Transverse colon (tissue), 4 donors: ENCODE measurements at places on chromosomes 3 and 15.

DNA sequence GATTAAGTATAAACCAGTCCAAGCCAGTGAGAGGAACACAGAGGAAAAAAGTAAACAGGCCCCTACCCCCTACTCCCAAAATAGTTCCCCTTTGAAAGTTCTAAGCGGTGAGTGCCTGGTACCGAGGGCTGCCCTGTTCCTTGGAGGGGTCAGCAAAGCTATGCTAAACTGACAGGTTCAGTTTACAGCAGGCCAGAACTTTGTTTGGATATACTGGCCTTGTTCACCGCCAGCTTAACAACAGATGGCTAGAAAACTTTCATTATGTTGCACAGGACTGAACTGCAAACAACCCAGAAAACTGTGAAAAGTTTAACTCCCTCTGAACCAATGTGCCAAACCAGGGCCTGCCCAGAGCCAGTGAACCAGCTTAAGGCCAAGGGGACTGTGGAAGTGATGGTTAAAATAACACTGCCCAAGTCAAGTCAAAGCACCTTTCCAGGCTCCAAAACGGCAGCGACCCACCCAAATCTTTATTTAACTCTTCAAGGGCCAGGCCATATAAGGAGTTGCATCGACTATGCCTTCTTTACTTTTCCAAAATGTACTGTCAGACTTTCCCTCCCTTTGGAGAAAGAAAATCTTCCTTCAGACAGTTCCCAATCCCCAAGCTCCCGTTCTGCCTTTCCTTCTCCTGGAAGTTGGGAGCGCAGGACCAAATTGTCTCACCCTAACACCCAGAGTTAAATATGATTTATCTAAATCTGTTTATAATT, 448.0 kb downstream of the FOXP1 start:
- H3K4me1 ChIP-seq: peaks cover 63% of the 10 kb centered on the region
- no peaks in the 10 kb centered on the region for H3K36me3 ChIP-seq
- H3K4me3 ChIP-seq: no peak overlapping the region
- no peak for DNase-seq
- H3K27ac ChIP-seq: peak overlapping the region; percentile 93
- H3K27me3 ChIP-seq: no peaks in the 10 kb centered on the region

DNA sequence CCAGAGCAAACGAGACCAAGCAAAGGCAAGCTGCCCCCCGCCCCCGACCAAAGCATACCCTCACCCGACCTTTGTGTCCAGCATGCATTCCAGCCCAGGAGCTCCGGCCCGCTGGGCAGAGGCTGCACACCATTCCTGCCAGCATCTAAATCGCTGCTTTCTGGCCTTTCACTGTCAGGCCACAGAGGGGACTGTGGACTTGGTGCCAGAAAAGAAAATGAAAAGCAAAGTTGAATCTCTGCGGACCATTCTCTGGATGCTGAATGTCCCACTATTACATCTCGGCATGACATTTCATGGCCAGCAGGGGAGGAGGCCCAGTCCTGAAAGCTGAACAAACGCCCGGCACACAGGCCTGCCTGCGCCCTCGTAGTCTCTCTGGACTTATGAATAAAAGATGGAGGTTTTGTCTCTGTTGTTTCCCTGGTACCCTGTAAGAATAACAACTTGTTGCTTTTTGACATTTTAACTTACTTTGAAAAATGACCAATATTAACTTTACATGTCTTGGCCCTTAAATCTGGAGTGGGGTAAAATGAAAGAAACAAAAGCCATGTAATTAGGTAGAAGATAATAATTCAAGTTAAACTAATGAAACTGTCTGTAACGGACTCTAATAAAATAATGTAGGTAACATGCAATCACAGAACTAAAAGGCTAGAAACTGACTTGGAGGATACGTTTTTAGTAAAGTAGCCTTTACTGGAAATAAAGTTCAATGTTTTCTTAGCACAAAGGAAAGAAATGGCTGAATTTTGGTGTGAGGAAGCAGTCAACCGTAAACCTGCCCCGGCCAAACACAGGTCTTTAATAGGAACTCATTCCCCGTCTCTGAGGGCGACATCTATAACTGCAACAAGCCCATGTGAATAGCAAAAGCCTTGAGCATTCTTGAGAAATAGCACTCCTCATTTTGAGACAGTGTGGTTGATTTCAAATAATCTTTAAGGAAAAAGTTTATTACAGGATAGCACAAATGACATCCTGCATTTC, 12.7 kb downstream of the IL17RD start:
- no peak for DNase-seq
- no peaks in the 10 kb centered on the region for H3K36me3 ChIP-seq
- H3K27me3 ChIP-seq: no peaks in the 10 kb centered on the region
- H3K4me3 ChIP-seq: no peak overlapping the region
- H3K27ac ChIP-seq: no peak overlapping the region
- no peaks in the 10 kb centered on the region for H3K4me1 ChIP-seq

DNA sequence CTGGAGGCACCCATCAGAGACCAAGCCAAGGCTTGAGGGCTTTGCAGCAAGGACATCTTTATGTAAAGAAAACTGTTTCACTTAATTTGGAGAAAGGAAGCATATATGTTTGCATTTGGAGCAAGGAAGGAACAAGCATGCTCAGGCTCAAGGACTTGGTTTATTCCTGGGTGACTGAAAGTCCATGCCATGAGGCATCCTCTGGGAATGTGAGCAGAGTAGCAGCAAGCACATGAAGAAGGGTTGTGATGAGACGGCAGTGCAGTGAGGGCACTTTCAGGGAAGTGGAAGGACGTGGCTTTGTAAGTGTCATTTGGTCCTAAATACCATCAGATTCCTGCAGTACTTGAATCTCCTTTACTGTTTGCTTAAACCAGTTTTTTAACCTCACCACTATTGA, 26.8 kb downstream of the POLG start:
- DNase-seq: no peak
- no peaks in the 10 kb centered on the region for H3K4me1 ChIP-seq
- H3K27ac ChIP-seq: no peak overlapping the region
- H3K27me3 ChIP-seq: no peaks in the 10 kb centered on the region
- H3K36me3 ChIP-seq: no peaks in the 10 kb centered on the region
- H3K4me3 ChIP-seq: no peak overlapping the region

- no peak overlapping the region for H3K27ac ChIP-seq
- no peaks in the 10 kb centered on the region for H3K27me3 ChIP-seq
- DNase-seq: no peak
Measured at GRCh38 chr3:193665370-193665989, 72.5 kb downstream of the OPA1 start.

DNA sequence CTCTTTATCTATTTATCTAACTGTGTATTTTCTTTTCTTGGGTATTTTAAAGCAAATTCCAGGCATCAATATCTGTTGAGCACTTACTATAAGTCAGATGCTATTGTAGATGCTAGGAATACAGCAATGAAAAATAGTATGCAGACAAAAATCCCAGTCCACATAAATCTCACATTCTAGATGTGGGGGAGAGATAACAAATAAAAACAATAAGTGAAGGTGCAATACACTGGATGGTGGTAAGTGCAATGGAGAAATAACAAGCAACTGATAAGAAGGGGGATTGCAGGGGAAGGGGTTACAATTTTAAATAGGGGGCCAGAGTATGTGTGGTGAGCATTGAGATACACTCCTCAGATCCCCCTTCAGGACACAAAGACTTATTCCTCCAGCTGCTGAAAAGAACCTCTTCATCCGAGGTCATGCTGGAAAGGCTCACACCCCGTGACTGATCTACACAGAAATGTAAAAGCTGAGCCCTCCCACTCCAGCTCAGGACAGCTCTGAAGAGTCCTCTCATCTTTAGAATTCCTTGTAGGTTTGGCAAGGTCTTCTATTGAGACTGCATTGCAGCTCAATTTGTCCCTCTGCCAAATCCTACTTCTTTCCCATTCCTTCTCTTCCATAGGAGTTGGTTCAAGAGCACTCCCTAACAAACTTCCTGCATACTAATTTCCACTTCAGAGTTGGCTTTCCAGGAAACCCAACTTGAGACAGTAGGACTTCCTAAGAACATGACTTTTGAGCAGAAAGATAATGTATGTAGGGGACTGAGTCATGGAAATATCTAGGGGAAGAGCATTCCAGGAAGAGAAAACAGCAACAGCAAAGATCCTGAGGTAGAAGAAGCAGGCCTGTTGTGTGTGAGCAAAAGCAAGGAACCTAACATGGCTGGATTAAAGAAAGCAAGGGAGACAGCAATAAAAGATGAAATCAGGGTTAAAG, 8.1 kb upstream of the SCG3 start:
- no peak overlapping the region for H3K4me3 ChIP-seq
- peaks cover 11% of the 10 kb centered on the region for H3K27me3 ChIP-seq
- H3K27ac ChIP-seq: no peak overlapping the region
- H3K36me3 ChIP-seq: no peaks in the 10 kb centered on the region

- H3K36me3 ChIP-seq: no peaks in the 10 kb centered on the region
- no peaks in the 10 kb centered on the region for H3K27me3 ChIP-seq
- H3K4me1 ChIP-seq: no peaks in the 10 kb centered on the region
- DNase-seq: no peak
Measured at GRCh38 chr3:182234881-182235280, 523.2 kb downstream of the SOX2 start.

DNA sequence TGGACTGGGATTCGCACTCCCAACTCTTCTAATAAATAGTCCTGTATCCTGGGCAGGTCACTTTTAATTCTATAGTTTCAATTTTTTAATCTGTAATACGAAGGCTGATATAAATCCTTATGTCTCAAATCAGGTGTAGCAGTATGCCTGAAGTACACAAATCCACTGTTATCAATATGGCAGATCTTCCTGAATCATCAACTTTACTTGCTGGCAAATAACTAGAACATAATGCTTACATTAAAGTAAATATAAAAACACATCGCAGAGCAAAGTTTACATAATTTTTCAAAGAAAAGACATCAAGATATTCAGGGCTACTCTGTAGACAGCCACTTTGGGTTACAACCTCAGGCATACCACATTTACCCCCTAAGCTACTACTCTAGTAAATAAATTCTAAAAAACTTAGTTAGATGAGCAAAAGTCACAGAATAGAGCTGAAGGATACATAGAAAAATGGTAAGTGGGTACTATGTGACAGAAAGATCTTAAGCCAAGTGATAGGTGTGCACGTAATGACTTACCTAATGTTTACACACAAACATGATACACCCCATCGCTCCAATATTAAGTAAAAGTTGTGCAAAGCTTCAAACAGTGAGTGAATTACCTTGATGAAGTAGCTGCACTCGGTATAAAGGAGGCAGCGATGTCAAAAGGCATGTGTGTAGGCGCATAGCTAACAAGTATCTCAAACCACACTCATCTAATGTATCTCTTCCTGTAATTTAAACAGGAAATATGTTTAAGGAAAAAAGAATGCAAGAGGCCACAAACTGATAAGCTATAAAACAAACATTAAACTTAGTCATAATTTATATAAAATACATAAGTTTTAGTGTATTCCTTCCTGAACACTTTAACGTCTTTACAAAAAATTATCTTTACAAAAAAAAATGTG, 127.9 kb downstream of the DMXL2 start:
- H3K27me3 ChIP-seq: no peaks in the 10 kb centered on the region
- H3K4me1 ChIP-seq: no peaks in the 10 kb centered on the region
- no peak for DNase-seq
- no peak overlapping the region for H3K4me3 ChIP-seq
- H3K27ac ChIP-seq: no peak overlapping the region

GRCh38 chr3:149058198-149058597, 28.1 kb downstream of the HLTF start:
- H3K27ac ChIP-seq: no peak overlapping the region
- H3K4me1 ChIP-seq: no peaks in the 10 kb centered on the region
- peaks cover 5% of the 10 kb centered on the region for H3K36me3 ChIP-seq
- DNase-seq: no peak
- no peaks in the 10 kb centered on the region for H3K27me3 ChIP-seq

- H3K36me3 ChIP-seq: no peaks in the 10 kb centered on the region
- H3K4me1 ChIP-seq: peaks cover 57% of the 10 kb centered on the region
- DNase-seq: peak; percentile 52
Measured at GRCh38 chr15:73691396-73691795, 7.2 kb downstream of the CD276 start.

DNA sequence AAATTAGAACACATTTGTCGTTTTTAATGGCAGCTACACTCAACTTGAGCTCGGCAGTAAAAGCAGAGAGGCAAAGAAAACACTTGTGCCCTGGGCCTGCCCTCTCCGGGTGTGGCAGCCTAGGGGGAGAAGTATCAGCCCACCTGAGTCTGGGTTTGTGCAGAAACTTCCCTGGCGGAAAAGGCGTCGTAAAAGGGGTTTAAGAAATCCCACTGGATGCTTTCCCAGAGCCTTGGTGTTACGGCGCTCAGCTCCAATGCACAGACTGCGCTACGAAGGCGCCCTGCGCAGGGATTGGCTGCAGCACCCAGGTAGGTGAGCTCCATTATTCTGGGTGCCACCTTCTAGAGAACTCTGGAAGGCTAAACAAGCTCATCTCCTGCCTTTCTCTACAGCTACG, 461.5 kb upstream of the NR2F2 start:
- no peaks in the 10 kb centered on the region for H3K27me3 ChIP-seq
- no peak for DNase-seq
- H3K4me3 ChIP-seq: no peak overlapping the region
- no peak overlapping the region for H3K27ac ChIP-seq
- H3K4me1 ChIP-seq: no peaks in the 10 kb centered on the region

DNA sequence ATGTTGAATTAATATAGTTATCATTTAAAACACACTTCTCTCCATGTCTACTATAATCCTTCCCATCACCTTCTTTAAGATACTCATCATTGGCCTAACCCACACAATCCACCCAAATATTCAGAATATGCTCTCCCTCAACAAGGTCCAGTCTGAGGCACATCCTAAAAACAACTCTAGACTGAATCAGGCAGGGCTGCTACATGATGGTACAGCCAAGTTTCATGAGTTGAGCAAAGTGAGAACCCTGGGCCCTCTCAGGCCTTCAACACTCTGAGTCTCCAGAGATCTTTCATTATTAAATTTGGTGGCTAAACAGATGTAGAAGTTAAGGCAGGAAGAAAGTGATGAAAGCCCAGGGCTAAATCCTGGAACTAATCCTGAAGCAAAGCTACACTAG, 16.2 kb downstream of the ZNF148 start:
- no peaks in the 10 kb centered on the region for H3K36me3 ChIP-seq
- no peak overlapping the region for H3K27ac ChIP-seq
- no peak for DNase-seq
- no peak overlapping the region for H3K4me3 ChIP-seq
- H3K27me3 ChIP-seq: no peaks in the 10 kb centered on the region

GRCh38 chr15:62844564-62845240, 197.8 kb upstream of the TPM1 start:
- DNase-seq: no peak
- peaks cover 7% of the 10 kb centered on the region for H3K4me1 ChIP-seq
- no peak overlapping the region for H3K27ac ChIP-seq

GRCh38 chr3:100975714-100976113, 17.5 kb downstream of the ABI3BP start:
- no peak overlapping the region for H3K4me3 ChIP-seq
- H3K36me3 ChIP-seq: no peaks in the 10 kb centered on the region
- peaks cover 3% of the 10 kb centered on the region for H3K4me1 ChIP-seq
- H3K27ac ChIP-seq: no peak overlapping the region

GRCh38 chr3:16828815-16829214, 55.9 kb upstream of the PLCL2 start:
- H3K4me1 ChIP-seq: no peaks in the 10 kb centered on the region
- H3K4me3 ChIP-seq: no peak overlapping the region
- H3K27me3 ChIP-seq: no peaks in the 10 kb centered on the region
- peak; percentile 65 for DNase-seq
- H3K27ac ChIP-seq: no peak overlapping the region
- H3K36me3 ChIP-seq: no peaks in the 10 kb centered on the region

- H3K27me3 ChIP-seq: no peaks in the 10 kb centered on the region
- no peaks in the 10 kb centered on the region for H3K4me1 ChIP-seq
- no peak for DNase-seq
- no peak overlapping the region for H3K4me3 ChIP-seq
- no peak overlapping the region for H3K27ac ChIP-seq
Measured at GRCh38 chr3:57252404-57252803, 24.9 kb downstream of the APPL1 start.
